ENCODE measurements at places on chromosomes 6 and 20.

- DNase-seq = no peak
Observed at GRCh38 chr20:34199183-34199582, 42.0 kb upstream of the ASIP start.

DNA sequence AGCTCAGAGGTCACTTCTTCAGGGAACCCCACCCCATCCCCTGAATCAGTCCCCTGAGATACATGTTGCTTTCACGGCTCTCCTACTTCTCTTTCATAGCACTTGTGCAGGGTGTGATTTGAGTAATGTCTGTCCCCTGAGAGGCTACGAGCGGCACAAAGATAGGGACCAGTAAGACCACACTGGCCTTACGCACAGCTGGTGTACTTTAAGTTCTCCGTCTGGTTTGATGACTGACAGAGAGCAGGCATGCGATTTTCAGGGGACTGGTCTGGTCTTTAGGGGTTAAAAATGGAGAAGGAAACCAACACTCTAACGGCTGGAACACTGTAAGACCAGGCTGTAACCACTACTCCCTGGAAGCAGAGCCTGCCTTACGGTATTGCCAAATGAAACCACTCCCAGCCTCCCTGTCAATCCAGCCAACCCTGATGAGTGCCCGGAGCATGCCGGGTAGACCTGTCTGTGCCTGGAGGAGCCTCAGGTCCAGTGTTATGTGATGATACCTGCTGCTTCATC is 47.1 kb downstream of the ELMO2 start:
- DNase-seq = no peak

DNA sequence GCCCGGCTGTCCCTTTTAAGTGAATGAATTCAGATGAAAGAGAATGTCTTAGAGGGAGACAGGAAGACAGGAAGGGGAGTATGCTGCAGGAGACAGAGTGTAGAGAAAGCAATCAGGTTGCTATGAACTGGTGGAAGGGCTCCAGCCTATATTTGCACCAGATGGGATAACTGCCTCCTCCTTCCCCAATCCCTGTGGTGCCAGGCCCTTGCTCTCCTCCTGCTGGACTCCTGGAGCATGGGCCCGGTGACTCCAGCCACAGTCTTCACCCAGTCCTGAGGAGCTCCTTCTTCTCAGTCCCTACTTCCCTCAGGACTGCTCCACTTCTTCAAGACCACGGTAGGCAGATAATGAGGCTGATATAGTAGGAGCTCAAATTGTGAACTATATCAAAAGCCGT is 91.8 kb downstream of the TMEM200A start:
- DNase-seq = no peak

GRCh38 chr6:152318278-152318677 is 318.9 kb downstream of the SYNE1 start:
- no peak for DNase-seq

- DNase-seq = no peak
Observed at GRCh38 chr20:50866036-50866685, 65.1 kb downstream of the ADNP start.

- DNase-seq = no peak
Observed at GRCh38 chr20:13455713-13456112, 183.0 kb downstream of the TASP1 start.

GRCh38 chr6:124432620-124433019 is 529.6 kb upstream of the RNF217 start:
- no peak for DNase-seq

DNA sequence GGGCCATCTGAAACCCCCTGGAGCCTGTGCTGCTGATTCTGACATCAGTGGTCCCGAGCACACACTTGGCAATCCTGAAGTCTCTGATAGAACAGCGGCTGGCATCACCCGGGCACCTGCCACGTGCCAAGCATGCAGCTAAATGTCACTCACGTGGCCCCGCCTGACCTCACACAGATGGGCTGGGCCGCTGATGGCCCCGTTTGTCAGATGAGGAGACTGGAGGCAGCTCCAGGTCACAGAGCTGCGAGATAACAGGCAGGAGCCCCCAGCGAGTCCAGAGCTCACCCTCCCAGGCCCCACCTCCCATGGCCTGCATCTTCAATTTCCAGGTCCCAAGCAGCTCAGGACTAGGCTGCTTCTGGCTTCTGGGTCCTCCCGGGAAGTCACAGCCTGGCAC is 67.2 kb downstream of the YTHDF1 start:
- no peak for DNase-seq

GRCh38 chr6:144590532-144590931 is 305.4 kb downstream of the UTRN start:
- DNase-seq = no peak

DNA sequence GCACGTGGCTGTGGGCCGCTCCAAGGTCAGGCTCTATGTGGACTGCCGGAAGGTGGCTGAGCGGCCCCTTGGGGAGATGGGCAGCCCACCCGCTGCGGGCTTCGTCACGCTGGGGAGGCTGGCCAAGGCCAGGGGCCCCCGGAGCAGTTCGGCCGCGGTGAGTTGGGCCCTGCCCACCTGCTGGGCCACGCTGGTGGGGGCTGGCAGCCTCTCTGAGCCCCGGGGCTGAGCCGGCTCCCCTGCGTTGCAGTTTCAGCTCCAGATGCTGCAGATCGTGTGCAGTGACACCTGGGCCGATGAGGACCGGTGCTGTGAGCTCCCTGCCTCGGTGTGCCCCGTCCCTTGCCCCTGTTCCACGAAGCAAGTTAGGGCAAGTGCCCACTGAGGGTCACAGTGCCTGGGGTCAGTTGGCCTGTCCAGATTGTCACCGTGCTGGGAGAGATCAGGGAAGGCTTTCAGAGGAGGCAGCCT is 27.1 kb downstream of the COL20A1 start:
- no peak for DNase-seq

DNA sequence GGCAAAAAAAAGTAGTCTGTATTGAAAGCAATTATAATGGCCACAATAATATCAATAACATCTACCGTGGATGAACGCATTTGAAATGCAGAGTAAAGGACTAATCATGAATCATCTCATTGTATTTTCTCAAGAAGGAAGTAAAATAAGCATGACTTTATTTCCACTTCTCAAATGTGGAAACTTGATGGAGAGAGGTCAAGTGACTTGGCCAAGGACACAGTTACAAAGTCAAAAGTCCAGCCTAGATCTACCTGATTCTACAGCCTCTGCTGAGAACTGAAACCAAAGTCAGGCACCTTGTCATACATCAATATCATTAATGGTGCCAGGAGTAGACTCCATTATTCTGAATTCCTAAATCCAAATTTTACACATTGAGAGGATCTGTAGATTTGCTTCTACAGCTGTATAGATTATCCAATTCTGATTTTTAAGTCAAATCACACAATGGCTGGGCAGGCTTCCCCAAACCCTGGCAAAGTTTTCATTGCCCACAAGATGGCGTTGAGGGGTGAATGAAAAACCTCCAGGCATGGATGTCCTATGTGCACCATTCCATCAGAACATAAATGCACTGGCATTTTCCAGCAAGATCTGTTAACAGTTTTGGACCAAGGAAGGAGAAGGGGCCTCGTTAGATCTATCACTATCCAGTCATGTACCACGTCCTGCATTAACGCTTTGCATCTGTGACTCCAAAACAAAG is 423.1 kb downstream of the MAFB start:
- DNase-seq = peak; percentile 25

GRCh38 chr6:44572346-44572745 is 184.8 kb downstream of the CDC5L start:
- no peak for DNase-seq

- no peak for DNase-seq
Observed at GRCh38 chr6:167800549-167800948, 26.2 kb upstream of the AFDN start.

- DNase-seq = no peak
Observed at GRCh38 chr6:126054802-126055201, 68.5 kb downstream of the TRMT11 start.

DNA sequence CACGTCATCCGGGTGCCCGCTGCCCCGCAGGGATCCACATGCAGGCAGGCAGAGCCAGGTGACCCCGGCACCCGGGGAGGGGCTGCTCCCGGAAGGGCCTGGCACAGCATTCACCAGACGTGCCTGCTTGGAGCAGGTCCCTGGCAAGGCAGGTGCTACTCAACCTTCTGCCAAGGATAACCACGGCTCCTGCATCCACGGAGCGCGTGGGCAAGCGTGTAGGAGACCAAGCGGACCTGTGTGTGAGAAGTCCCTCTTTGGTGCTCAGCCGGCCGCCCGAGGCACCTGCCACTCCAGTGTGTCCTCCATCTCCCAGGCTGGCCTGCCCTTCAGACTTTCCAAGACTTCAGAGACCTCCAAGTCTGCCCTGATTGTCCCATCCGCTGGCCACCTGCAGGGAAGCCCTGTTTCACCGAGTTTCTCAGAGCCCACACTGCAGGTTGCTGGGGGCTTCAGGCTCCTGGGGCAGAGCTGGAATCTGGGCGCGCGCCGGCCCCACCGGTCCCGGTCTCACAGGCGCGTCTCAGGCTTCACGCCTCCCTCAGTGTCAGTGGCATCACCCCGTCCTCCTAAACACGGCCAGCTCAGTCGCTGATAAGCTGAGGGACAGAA is 124.3 kb downstream of the DLL1 start:
- no peak for DNase-seq

DNA sequence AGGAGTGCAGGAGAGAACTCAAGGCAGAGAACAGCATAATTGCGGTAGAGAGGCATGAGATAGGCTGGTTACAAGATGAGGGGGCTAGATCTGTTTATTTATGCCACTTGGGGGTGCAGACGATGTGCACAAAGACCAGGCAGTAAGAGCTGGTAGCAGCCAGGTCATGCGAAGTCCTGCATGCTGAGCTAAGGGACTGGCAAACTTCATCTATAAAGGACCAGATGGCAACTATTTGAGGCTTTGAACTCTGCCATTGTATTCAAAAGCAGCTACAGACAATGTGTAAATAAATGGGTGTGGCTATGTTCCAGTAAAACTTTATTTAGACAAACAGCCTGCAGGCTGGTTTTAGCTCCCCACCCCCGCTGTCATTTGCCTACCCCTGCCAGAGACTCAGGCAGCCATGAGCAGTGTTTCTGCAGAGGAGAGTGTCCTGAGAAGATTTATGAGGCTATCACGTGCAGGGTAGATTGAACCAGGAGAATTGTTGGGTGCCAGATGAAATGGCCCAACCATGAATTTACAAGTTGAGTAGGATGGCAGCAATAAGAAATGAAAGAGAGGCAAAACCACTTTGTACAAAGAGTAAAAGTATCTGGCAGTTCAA is 253.4 kb upstream of the MOCS1 start:
- no peak for DNase-seq

- DNase-seq = no peak
Observed at GRCh38 chr6:108102965-108103364, 28.4 kb upstream of the OSTM1 start.

- DNase-seq = no peak
Observed at GRCh38 chr6:12381587-12381986, 91.4 kb downstream of the EDN1 start.

GRCh38 chr6:36659271-36659670 is 19.2 kb upstream of the CDKN1A start:
- DNase-seq = no peak

DNA sequence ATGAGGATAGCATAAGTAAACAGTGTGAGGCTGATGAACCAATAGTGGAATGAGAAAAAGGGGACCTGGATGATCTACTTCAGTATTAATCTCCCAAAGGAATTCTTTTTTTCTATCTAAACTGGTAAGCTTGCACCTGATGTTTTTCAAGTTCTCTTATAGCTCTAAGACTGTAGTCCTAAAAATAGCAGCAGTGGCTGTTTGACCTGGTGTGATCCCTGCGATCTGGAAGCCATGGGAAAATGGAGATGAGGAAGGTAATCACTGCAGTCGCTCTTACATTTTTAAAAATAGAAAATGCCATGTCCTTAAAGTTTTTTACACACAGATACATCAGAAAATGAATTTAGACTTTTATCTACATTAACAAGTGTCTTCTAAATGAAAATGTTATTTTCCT is 926.4 kb upstream of the SLC35B3 start:
- DNase-seq = no peak

- DNase-seq = no peak
Observed at GRCh38 chr6:78599526-78599925, 267.8 kb upstream of the IRAK1BP1 start.

- DNase-seq = peak; percentile 26
Observed at GRCh38 chr6:88048578-88048977, 937 bp downstream of the SPACA1 start.

GRCh38 chr6:139730340-139730974 is 356.0 kb upstream of the CITED2 start:
- no peak for DNase-seq

- no peak for DNase-seq
Observed at GRCh38 chr6:72422171-72422570, 199.7 kb upstream of the KCNQ5 start.

- no peak for DNase-seq
Observed at GRCh38 chr6:89999945-90000825, 105.9 kb downstream of the GJA10 start.

DNA sequence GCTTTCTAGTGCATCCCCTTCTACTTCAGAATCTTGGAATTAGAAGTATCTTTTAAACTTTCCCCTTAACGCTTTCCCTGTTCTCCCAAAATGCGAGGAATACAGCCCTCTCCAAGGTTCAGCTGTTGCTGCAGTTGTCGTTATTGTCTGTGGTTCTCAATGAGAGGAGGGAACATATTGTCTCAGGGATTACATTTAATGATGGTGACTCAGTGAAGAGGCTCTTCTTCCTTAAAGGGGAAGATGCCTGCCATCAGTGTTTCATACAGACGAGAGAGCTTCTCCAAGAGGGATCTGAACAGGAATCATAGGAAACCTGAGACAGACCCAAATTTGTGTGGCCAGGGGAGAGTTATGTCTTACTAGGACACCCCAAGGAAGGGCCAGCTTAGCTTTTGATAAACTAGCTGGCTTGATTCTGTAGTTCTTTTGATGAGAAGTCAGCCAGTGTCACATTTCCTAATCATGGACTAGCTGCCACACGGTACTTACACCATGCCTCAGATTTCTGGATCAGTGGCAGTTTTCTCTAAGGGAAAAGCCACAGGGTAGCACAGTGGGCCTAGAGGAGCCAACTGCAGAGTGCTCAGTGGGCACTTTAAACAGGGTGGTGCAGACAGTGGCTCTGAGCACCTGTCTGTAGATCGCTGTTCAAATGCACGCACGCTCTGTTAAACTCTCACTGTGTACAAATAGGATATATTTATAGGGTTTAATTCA is 59.7 kb upstream of the TMEM181 start:
- no peak for DNase-seq

Data from mucosa of gallbladder (tissue), 1 donor.